AG04449 (cell line): ENCODE measurements at places on chromosomes 16 and 17.

DNA sequence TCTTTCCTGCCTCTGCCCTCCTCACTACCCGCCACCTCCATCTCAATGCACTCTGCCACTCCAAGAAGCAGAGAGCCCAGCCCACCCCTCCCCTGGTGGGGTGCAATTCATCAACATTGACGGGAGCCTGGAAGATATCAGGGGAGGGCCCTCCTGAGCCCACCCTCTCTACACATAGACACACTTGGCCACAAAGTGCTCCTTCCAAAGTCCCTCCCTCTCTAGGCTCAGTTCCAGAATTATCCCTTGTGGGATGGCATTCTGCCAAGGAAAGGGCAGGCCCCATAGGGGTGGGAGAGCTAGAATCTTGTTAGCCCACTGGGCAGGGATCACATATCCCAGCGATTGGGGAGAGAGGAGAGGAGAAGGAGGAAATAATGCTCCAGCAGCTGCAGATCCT lies 66.2 kb downstream of the TMEM132E start:
- no peak for DNase-seq

DNA sequence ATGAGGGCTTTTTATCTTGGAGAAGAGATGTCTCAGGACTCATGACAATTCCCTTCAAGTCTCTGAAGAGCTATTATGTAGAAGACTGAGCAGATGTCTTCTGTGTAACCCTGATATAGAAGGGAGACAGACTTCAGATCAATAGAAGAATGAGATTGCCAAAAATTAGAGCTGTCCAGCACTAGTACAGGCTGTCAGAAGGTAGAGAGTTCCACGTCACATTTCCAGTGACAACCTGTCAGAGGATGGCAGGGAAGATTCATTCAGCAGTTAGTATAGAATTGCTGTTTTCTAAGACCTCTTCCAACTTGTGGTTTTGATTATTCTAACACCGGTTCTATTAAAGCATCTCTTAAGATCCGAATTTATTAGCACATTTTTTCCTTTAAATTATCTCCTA lies 520.6 kb downstream of the RBFOX1 start:
- no peak for DNase-seq

- DNase-seq = no peak
These were observed 5.5 kb downstream of the PRR29 start for GRCh38 chr17:64003526-64004121.

DNA sequence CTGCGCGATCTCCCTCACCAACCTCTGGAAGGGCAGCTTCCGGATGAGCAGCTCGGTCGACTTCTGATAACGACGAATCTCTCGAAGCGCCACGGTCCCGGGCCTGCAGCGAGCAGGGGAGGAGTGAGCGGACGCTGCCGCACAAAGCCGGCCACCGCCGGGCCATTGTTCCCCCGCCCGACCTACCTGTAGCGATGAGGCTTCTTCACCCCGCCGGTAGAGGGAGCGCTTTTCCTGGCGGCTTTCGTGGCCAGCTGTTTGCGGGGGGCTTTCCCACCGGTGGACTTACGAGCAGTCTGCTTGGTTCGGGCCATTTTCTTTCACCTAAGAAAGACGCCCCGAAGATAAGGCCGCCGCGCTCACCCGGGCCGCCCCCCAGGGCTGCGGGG lies 5.8 kb upstream of the UNK start:
- DNase-seq = no peak

DNA sequence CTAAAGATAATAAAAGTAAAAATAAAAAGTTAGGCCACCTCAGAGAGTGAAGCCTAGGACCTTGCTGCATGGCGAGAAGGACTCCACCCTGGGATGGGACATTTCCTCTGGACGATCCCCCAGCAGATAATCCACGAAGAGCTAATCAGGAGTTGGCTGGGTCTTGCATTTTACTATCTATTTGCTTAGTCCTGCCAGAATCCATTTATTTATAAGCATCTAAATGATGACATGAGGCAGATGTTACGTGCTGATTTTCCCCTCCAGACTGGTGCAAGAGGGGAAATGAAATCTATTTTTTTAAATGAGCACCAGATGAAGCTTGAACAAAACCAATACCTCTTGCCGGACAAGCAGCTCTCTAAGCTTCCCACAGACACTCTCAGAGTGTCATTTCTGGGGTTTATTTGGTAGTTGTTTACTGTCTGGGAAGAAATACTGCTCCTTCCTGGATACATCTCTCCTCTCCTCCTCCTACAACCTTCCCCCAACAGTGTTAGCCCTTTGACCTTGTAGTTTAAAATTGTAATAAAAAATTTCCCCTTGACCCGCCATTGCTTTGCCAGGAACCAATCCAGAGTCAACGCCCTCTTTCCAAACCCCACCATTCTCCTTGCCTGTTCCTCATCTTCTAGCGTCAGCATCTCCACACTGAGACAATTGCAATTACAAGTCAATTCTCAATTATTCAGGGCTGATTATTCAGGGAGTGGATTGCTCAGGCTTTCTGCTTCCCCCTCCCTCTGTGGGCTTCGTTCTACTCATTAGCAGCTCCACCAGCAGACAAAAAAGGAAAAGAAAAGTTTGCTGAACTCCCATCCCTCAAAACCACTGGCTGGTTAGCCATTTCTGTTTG lies 63.0 kb downstream of the GSG1L start:
- no peak for DNase-seq
